ENCODE measurements at places on chromosomes 2 and 18. TPM values are rescaled to one million over a fixed set of nuclear protein-coding genes. Genes with fewer than 3 reads are reported as not detected.

GRCh38 chr18:62957885-62958472 lies 242.6 kb downstream of the PHLPP1 start:
- H3K4me3 ChIP-seq, result no peak overlapping the region
- DNase-seq, result peak; percentile 7
- no peak overlapping the region for H3K27ac ChIP-seq
- H3K27me3 ChIP-seq, result no peaks in the 10 kb centered on the region

- H3K4me3 ChIP-seq, result no peak overlapping the region
- DNase-seq, result no peak
- no peaks in the 10 kb centered on the region for H3K4me1 ChIP-seq
- H3K27me3 ChIP-seq, result no peaks in the 10 kb centered on the region
These were observed 484.8 kb upstream of the UBE2E3 start for GRCh38 chr2:180495606-180496005.

- no peaks in the 10 kb centered on the region for H3K27me3 ChIP-seq
- H3K27ac ChIP-seq, result no peak overlapping the region
- H3K36me3 ChIP-seq, result no peaks in the 10 kb centered on the region
- no peak for DNase-seq
These were observed 154.3 kb downstream of the NDUFA10 start for GRCh38 chr2:239870863-239871262.

DNA sequence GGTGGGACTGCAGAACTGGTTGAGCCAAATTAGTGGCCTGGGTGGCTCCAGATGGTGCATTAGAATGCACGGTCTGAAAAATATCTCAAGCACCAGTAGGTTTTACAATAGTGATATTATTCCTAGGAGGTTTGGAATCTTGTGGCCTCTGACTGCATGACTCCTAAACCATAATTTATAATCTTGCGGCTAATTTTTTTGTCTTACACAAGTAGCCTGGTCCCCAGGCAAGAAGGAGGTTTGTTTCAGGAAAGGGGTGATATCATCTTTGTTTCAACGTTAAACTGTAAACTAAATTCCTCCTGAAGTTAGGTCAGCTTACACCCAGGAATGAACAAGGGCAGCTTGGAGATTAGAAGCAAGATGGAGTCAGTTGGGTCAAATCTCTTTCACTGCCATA lies 98.9 kb upstream of the ARL4C start:
- H3K4me1 ChIP-seq, result no peaks in the 10 kb centered on the region
- H3K36me3 ChIP-seq, result no peaks in the 10 kb centered on the region
- DNase-seq, result no peak
- no peak overlapping the region for H3K27ac ChIP-seq

The RSAD2 gene
- total RNA-seq, result 4.6 TPM

The CNNM4 gene
- 7.1 TPM for total RNA-seq
